ENCODE measurements at places on chromosomes 11 and 22. TPM values are rescaled to one million over a fixed set of nuclear protein-coding genes. Genes with fewer than 3 reads are reported as not detected.

GRCh38 chr11:67387069-67387468 is 4.7 kb upstream of the RAD9A start:
- no peak overlapping the region for H3K4me3 ChIP-seq
- DNase-seq = no peak
- H3K27ac ChIP-seq = no peak overlapping the region
- H3K36me3 ChIP-seq = no peaks in the 10 kb centered on the region

GRCh38 chr11:75461151-75461550 is 28.1 kb upstream of the KLHL35 start:
- no peak for DNase-seq
- no peaks in the 10 kb centered on the region for H3K4me1 ChIP-seq
- no peak overlapping the region for H3K4me3 ChIP-seq
- no peak overlapping the region for H3K27ac ChIP-seq
- no peaks in the 10 kb centered on the region for H3K27me3 ChIP-seq

CASTOR1 gene
- total RNA-seq = 19.4 TPM

IGLL1 gene
- not detected for total RNA-seq

GRCh38 chr11:133697603-133698180 is 147.6 kb downstream of the SPATA19 start:
- DNase-seq = peak; percentile 75
- no peak overlapping the region for H3K27ac ChIP-seq
- H3K4me3 ChIP-seq = no peak overlapping the region
- no peaks in the 10 kb centered on the region for H3K27me3 ChIP-seq

GRCh38 chr11:36363361-36364268 is 67.5 kb downstream of the PRR5L start:
- H3K27me3 ChIP-seq = no peaks in the 10 kb centered on the region
- no peak overlapping the region for H3K4me3 ChIP-seq
- no peaks in the 10 kb centered on the region for H3K36me3 ChIP-seq
- peaks cover 7% of the 10 kb centered on the region for H3K4me1 ChIP-seq
- no peak overlapping the region for H3K27ac ChIP-seq

- no peak within 1 kb of the TSS for H3K27ac ChIP-seq
- DNase-seq = no peak
- H3K27me3 ChIP-seq = peaks cover 35% of the 10 kb centered on the region
- peaks cover 52% of the 10 kb centered on the region for H3K4me1 ChIP-seq
- no peaks in the 10 kb centered on the region for H3K36me3 ChIP-seq
- H3K4me3 ChIP-seq = peak within 1 kb of the TSS; percentile 54
Observed at GRCh38 chr22:37639070-37639760, at the start of gene SH3BP1. SH3BP1 (plus strand) TSS chr22:37639669; CDS start chr22:37639788, 119 bp downstream.

DNA sequence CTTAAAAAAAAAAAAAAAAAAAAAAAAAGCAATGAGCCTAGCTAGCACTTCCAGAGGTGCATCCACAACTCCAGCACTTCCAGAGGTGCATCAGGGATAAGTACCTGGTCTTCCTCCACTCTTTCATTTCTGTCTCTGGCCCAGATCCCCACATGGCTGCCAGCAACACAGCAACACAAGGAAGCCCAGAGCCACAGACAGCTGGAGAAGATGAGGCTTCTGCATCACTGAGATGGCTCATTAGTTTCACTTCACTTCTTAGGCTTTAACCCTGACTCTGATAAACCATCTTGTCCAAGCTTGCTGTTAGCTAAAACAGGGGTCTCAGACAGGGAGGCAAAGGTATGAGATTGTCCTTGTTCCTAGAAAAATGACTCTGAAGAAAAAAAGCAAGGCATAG is 35.6 kb downstream of the PC start:
- DNase-seq = no peak
- no peaks in the 10 kb centered on the region for H3K36me3 ChIP-seq
- no peak overlapping the region for H3K27ac ChIP-seq
- no peak overlapping the region for H3K4me3 ChIP-seq
- no peaks in the 10 kb centered on the region for H3K4me1 ChIP-seq

GRCh38 chr11:68835749-68836148 is 6.0 kb downstream of the CPT1A start:
- H3K4me1 ChIP-seq = peaks cover 81% of the 10 kb centered on the region
- no peaks in the 10 kb centered on the region for H3K27me3 ChIP-seq
- H3K4me3 ChIP-seq = no peak overlapping the region
- H3K27ac ChIP-seq = peak overlapping the region; percentile 97

- DNase-seq = no peak
- no peaks in the 10 kb centered on the region for H3K36me3 ChIP-seq
- no peak overlapping the region for H3K27ac ChIP-seq
- H3K4me3 ChIP-seq = no peak overlapping the region
Observed at GRCh38 chr11:117634756-117635603, 162.0 kb downstream of the DSCAML1 start.
